ENCODE measurements at places on chromosomes 2 and 18. TPM values are rescaled to one million over a fixed set of nuclear protein-coding genes. Genes with fewer than 3 reads are reported as not detected.

GRCh38 chr2:120887741-120888231 lies 152.1 kb downstream of the GLI2 start:
- H3K4me3 ChIP-seq = no peak overlapping the region
- H3K4me1 ChIP-seq = no peaks in the 10 kb centered on the region
- no peaks in the 10 kb centered on the region for H3K27me3 ChIP-seq
- DNase-seq = no peak

- no peak overlapping the region for H3K4me3 ChIP-seq
- DNase-seq = no peak
- no peaks in the 10 kb centered on the region for H3K27me3 ChIP-seq
- H3K36me3 ChIP-seq = no peaks in the 10 kb centered on the region
- no peaks in the 10 kb centered on the region for H3K4me1 ChIP-seq
Measured at GRCh38 chr18:46794607-46795006, 37.8 kb upstream of the ST8SIA5 start.

- no peaks in the 10 kb centered on the region for H3K4me1 ChIP-seq
- H3K4me3 ChIP-seq = no peak overlapping the region
- no peaks in the 10 kb centered on the region for H3K36me3 ChIP-seq
- DNase-seq = peak; percentile 41
- H3K27ac ChIP-seq = no peak overlapping the region
Measured at GRCh38 chr2:59025157-59025757, 784.1 kb upstream of the FANCL start.

ALK gene
- total RNA-seq = not detected

- H3K27ac ChIP-seq = no peak overlapping the region
- H3K36me3 ChIP-seq = peaks cover 100% of the 10 kb centered on the region
- H3K27me3 ChIP-seq = no peaks in the 10 kb centered on the region
Measured at GRCh38 chr2:112566104-112566503, 18.3 kb upstream of the CHCHD5 start.

DNA sequence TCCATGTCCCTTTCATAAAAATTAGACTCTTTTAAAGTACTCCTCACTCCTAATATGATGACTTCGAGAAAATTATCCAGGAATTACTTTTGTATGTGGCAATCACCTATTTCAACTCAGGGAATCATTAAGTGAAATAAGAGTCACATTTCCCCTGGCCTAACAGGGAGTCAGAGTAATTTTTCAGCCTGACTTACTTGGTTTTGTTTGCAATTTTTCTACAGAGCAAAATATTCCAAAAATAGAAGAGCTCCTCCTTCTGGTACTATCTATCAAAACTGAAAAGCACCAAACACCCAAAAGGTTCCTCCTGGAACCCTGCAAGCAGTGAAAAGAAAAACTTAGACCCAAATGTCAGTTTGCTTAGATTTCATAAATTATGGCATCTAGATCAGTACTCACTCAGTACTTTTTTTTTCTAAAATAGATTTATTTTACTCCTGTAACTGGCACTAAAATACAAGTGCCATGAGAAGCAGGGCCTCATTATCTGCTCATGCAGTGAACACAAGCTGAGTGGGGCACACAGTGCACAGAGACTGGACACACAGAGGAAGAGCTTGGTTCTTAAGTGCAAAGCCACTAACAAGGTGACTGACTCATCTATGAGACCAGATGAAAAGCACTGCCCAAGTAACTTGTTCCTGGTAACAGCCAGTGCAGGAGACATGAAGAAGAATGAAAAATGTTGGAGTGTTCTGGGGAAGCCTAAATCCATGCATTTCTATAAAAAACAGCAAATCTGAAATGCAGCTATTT lies 28.7 kb downstream of the ACAA2 start:
- H3K4me3 ChIP-seq = no peak overlapping the region
- H3K36me3 ChIP-seq = peaks cover 58% of the 10 kb centered on the region
- H3K27ac ChIP-seq = no peak overlapping the region
- H3K4me1 ChIP-seq = peaks cover 14% of the 10 kb centered on the region

TMEM17 gene
- total RNA-seq = 2.6 TPM

ZNF396 gene
- 2.0 TPM for total RNA-seq

GRCh38 chr18:941331-941730 lies 36.7 kb downstream of the ADCYAP1 start:
- no peaks in the 10 kb centered on the region for H3K27me3 ChIP-seq
- H3K27ac ChIP-seq = no peak overlapping the region
- DNase-seq = no peak
- H3K36me3 ChIP-seq = no peaks in the 10 kb centered on the region
- no peak overlapping the region for H3K4me3 ChIP-seq

DNA sequence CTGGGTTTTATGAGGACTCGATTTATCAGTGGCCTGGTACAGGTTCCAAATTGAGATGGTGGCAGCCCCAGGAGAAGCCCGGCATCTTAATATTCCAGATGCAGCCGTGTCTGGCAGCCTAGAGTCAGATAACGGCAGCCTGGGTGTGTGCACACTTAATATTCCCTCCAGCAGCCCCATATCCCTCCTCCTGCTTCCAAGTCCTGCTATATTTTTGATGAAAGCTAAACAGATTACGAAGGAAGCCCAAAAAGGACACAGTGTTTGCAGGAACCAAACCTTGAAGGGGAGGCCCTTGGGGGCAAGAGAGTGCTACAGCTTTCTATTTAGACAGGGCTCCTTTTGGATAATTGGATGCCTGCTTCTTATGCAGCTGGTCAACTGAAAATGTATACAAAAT lies 25.1 kb upstream of the ALK start:
- DNase-seq = no peak
- H3K4me1 ChIP-seq = no peaks in the 10 kb centered on the region
- no peak overlapping the region for H3K4me3 ChIP-seq
- no peaks in the 10 kb centered on the region for H3K36me3 ChIP-seq
- H3K27ac ChIP-seq = no peak overlapping the region
- H3K27me3 ChIP-seq = peaks cover 79% of the 10 kb centered on the region

DNA sequence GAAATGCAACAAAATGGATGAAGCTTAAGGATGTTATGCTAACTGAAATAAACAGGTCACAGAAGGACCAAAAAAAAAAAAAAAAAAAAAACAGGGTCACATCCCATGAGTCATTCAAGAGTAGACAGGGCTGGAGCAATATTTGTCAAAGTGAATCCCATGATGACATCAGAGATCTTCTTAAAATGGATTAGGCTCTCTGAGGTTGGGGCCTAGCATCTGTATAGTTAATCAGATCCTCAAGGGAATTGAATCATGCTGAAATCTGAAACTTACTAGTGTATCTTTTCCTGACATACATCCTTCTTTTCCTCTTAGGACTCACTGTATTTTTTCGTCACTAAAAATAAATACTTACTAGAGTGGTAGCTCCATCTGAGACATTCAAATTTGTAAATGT lies 380.6 kb upstream of the NXPH2 start:
- H3K4me3 ChIP-seq = no peak overlapping the region
- no peak for DNase-seq
- H3K27me3 ChIP-seq = peaks cover 32% of the 10 kb centered on the region

DNA sequence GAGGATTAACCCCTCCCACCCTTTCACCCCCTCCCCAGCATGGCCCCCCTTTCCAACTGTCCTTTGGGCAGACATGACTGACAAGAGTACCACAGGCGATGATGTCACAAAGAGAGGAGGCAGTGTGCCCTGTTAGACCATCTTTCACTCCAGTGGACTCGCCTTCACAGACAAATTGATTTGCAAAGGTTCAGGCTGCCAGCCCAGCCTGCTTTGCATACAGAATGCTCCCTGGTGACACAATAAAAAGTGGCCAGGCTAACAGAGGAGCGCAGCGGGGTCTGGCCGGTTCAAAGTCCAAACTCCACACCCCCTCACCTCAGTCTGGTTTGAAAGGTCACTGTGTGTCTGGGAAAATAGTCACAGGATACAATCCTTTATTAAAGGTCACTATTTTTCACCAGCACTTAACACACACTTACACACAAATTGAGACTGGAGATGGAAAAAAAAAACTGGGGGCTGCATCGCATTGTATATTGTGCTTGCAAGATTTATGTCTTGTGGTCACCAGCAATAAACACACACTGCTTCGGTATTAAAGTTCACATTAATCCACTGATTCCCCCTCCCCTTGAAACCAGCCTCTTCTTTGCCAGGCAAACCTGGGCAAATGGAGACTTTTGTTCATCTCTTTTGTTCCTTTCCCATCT lies 236.9 kb downstream of the BCL11A start:
- H3K4me1 ChIP-seq = no peaks in the 10 kb centered on the region
- H3K27ac ChIP-seq = no peak overlapping the region
- H3K4me3 ChIP-seq = no peak overlapping the region
- H3K36me3 ChIP-seq = no peaks in the 10 kb centered on the region
- no peak for DNase-seq

DNA sequence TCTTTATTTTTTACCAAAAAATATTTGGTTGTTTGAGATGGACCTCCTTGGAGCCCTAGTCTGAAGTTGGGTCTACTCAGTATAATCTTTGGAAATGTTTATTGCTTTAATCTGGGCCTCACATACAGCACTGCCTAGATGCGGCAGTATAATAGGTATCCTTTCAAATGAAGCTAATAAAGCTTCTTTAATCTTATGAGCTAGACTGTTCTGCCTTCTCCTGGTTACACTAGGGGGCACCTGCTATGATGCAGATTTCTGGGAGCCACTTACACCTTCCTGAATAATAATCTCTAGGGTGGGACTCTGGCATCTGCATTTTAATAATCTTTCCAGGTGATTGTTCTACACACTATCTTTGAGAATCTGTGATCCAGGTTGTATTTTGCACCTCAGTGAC lies 169.7 kb upstream of the SESTD1 start:
- H3K27me3 ChIP-seq = no peaks in the 10 kb centered on the region
- no peaks in the 10 kb centered on the region for H3K36me3 ChIP-seq
- H3K4me3 ChIP-seq = no peak overlapping the region
- DNase-seq = no peak
- H3K27ac ChIP-seq = no peak overlapping the region

DNA sequence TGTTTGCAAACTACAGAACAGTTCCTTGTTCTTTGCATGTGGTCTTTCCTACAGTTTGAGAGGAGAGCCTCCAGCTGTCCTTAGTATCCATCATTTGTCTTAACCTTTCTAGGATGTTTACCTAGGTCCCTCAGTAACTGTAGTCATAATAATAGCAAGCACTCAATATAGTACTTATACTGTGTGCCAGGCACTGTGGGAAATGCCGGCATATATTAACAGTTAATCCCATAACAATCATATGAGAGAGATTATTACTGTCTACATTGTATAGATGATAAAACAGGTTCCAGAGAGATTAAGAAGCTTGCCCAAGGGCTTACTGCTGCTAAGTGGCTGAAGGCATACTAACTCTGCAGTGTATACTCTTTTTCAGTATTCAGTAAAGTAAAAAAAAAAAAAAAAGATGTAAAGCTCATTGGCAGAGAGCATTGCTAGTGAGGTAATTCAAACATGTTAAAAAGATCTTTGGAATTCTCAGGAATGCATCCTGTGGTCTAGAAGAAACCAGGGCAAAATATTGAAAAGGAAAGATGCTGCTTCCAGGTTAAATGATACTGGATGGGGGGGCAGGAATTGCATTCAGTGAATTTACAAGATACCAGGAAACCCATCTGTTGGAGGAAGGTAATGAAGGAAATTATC lies 72.3 kb downstream of the SPTBN1 start:
- H3K27ac ChIP-seq = peak overlapping the region; percentile 6
- no peaks in the 10 kb centered on the region for H3K27me3 ChIP-seq
- no peak overlapping the region for H3K4me3 ChIP-seq
- H3K4me1 ChIP-seq = peaks cover 31% of the 10 kb centered on the region

- peak; percentile 29 for DNase-seq
- no peak overlapping the region for H3K4me3 ChIP-seq
- H3K27me3 ChIP-seq = no peaks in the 10 kb centered on the region
- H3K27ac ChIP-seq = no peak overlapping the region
- H3K4me1 ChIP-seq = no peaks in the 10 kb centered on the region
Measured at GRCh38 chr18:42030586-42031182, 75.7 kb downstream of the PIK3C3 start.

C2orf68 gene
- 34.3 TPM for total RNA-seq

DNA sequence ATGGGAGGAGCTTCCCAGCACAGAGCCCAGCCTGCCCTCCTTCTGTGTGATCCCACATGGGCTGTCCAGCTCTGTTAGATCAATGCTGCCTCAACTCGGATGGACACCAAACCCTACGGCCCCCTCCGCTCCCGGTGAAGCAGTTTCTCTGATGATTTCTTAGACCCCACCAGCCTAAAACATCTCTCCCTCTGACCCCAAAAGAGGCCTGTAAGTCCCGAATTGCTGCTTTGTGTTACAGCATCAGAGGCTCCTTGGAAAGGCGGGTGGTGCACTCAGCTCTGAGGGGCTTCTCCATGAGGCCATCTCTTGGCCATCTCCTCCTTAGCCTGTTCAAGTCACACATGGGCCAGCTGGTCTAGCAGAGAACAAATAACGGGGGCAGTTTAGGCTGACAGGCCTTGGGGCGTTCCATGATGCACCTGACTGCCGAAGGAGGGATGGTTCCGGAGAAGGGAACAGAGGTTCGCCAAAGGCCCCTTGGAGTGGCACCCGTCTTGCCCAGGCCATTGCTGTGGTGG lies 240.7 kb downstream of the SH3RF3 start:
- no peaks in the 10 kb centered on the region for H3K4me1 ChIP-seq
- H3K27ac ChIP-seq = no peak overlapping the region
- H3K36me3 ChIP-seq = peaks cover 27% of the 10 kb centered on the region
- no peaks in the 10 kb centered on the region for H3K27me3 ChIP-seq
- no peak overlapping the region for H3K4me3 ChIP-seq
